ENCODE measurements at places on chromosomes 4 and X.

DNA sequence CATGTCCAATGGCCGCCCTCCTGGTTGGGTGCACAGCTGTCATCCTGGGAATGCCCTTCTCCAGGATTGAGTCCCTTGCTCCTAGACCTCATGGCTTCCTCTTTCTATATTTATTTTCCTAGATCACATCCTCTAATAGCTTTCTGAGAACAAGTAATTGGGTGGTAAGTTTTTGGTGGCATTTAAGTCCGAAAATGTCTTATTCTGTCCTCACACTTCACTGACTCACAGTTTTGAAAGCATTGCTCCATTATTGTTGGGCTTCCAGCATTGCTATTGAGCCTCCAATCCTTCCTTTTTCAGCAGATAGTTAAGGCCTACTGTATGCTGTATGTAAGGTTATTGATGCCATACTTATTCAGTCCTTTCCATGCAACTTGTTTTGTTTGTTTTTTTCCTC, 25.9 kb downstream of the PGM2 start:
- no peak for DNase-seq

DNA sequence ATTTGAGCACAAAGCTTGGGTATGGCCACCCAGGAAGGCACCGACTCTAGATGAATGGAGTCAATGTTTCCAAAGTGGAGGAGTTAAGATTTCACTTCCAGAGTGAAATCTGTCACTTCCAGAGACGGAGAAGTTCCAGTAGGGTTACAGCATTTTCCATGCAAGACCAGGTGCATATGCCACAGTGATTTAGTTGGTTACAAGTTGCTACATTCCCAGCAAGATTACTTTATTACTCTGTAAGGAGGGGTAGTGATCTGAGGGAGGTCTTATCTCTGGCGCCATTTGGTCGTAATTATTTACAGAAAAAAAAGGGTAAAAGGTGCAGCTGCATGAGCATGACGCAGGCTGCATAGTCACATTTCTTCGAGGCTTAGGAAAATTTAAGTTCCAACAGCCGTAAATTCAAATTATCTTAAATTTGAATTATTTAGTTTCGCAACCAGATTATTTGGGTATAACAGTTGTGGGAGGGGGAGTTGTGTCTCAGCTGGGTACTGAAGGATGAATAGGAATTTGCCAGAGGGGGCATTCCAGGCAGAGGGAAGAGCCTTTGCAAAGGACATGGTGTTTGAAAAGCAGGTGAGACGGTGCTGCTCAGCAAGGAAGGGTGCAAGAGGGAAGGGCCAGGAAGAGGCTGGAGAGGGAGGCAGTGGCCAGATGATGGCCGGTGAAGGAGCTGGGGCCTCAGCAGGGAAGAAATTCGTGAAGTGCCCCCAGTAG, 17.4 kb upstream of the AFAP1 start:
- DNase-seq: no peak

- DNase-seq: no peak
Measured at GRCh38 chrX:13761606-13762414, 27.3 kb downstream of the OFD1 start.

DNA sequence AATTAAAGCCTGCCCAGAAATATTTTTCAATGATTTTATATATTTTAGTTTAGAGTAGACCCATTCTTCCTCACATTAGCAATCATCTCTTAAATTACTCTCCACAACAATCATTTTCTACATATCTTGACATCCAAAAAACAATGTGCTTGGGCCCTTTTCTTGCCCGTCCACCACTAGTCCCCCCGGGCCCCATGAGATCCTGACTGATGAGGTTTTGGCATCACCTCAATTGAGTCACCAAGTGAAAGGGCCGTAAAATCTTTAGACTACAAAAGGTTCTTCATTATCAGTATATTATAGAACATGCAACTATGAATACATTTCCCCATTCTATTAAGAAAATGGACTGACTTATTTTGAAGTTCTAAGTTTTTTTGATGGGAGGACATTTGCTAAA, 4.0 kb upstream of the CDKL2 start:
- DNase-seq: no peak

- DNase-seq: no peak
Measured at GRCh38 chrX:133850399-133850798, 135.0 kb downstream of the GPC3 start.

GRCh38 chr4:65521666-65522065, 148.6 kb downstream of the EPHA5 start:
- no peak for DNase-seq

DNA sequence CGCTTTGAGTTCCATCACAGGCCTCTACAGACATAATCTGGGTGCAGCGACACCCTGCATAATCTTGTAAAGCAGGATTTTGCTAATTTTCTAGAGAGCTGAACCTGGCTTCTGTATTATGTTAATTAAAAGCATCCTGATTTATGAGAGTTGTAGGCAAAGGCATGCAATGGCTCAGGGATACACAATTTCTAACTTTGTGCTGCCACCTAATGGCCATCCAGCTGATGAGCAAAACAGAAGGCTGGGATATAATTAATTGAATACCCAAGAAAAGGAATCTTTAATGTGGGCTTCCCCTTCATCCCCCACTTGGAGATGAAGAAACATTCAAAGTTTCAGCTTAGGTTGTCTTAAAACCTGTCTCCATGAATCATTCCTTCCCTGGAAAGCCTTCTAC, 78.1 kb downstream of the BMP15 start:
- DNase-seq: no peak

GRCh38 chrX:111352424-111352823, 59.6 kb downstream of the DCX start:
- no peak for DNase-seq

DNA sequence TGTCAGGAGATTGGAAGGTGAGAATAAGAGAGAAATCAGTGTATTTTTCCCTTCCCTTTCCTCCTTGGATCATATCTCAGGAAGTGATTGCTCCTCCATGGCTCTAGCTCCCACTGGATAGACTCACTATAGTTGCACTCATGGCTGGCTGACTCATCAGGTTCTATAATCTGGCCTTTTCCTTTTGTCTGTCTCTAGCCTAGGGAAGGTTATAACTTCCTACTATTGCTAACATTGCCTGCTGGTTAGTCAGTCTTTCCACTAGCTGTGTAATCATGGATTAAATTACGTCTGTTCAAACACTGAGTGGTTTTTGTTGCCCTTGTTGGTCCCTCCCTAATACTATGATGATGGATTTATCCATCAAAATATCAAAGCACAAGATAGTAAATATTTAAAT, 195.5 kb upstream of the VEGFC start:
- DNase-seq: no peak

Measured in cortex of kidney (tissue), 1 donor.